ENCODE measurements at places on chromosomes 7 and 10.

DNA sequence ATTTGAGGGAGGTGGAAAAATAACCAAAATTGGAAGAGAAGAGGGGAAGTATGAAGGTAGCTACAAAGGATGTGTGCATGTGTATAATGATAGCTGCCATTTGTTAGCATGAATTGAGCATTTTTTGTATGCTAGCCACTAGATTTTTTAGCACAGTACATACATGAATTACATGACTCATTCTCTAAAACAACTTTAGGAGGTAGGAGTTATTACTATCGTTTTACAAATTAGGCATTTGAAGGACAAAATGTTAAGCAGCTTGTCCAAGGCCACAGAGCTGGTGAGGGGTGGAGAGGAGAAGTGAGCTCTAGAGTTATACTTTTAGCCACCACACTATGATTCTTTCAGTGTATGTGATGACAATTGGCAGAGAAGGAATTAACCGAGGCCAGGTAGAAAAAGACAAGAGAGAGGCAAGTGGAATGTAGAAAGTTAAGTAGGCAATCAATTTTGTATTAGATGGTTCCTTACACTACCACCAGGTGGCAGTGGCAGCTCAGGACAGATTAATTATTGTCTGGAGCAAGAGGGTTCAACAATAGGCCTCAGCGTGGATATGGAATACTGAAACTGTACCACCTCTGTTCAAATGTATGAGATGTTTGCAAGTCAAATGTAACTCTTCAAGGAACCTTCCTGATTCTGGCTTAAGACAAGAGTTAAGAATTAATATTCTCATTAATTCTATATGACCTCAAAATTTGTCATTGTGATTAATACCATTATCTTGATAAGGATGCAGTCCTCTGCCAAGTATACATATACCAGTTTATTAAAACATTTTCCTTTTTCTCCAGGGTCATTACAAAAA, 128.0 kb downstream of the MBL2 start:
- no peak for DNase-seq

GRCh38 chr7:139490130-139490529, 6.7 kb upstream of the KLRG2 start:
- peak; percentile 85 for DNase-seq

DNA sequence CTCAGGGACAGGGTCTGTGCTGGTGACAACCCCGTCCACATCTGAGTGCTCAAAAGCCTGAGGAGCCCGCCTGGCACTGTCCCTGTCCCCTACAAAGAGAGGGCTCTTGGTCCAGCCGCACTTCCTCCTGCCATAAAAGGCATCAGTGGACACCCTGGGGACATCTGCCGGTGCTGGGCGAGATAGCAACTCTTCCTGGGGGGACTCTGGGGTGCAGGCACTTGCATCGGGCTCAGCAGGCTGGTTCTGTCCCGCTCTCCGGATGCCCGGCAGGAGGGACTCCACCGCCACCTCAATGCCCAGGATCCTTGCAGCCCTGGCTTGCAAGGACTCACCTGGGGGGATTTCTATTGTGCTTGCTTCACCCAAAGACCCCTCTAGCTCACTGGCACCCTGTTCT, 32.8 kb downstream of the JCAD start:
- DNase-seq: no peak

GRCh38 chr7:73823873-73824592, 6.8 kb upstream of the CLDN4 start:
- DNase-seq: no peak

DNA sequence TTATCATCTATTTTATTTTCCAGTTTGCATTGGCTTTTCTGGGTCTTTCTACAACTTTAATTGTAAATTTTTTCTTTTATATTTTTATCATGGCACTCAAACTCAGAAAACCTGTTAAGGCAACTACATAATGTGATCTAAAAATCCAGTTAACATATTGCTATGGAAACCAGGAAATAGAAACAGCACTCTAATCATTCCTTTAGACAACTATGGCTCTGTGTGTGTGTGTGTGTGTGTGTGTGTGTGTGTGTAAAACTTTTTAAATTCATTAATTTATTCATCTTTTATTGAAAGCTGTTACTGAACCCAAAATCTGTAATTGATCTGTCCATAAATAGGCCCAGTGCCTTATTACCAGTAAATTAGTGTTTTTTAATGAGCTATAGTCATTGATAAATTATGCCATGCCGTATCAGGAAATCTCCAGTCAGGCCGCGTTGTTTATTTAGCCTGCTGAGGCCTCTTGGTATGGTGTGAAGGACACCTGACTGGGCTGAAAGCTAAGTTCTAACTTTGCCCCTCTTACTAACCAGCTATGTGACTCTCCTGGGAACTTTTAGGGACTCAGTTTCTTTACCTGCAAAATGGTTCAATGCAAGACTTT, 1.5 kb upstream of the MET start:
- no peak for DNase-seq

- DNase-seq: no peak
These were observed 75.8 kb downstream of the PODXL start for GRCh38 chr7:131480384-131481315.

DNA sequence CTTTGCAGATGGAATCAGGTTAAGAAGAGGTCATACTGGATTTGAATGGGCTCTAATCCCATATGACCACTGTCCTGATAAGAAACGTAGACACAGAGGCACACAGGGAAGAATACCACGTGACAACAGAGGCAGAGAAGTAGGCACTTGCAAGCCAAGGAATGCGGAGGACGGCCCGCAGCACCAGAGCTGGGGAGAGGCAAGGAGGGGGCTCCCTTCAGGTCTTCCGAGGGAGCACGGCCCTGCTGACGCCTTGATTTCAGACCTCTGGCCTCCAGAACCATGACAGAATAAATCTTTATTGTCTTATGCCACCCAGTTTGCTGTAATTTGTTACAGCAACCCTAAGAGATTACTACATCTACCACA, 44.7 kb upstream of the TMEM213 start:
- DNase-seq: no peak
